EH (cell line): ENCODE measurements at places on chromosomes 2 and 18.

DNA sequence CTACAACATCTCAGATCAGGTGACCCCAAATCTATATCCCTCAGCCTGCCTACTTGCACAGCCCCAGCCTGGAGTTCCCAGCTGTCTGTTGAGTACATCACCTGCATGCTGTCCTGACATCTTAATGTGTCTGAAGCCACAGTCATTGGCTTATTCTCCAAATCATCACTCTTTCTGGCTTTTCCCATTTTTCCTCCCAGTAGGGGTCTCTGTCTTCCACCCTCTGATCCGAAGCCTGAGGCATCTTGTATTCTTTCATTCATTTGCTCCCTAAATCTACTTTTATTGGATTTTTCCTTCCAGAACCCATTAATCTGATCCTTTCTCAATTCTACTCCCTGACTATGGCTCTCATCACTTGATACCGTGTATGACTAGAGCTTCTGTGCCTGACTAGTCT is 332.9 kb upstream of the DCC start:
- DNase-seq: no peak

GRCh38 chr2:8329660-8330622 is 351.9 kb upstream of the ID2 start:
- DNase-seq: no peak

DNA sequence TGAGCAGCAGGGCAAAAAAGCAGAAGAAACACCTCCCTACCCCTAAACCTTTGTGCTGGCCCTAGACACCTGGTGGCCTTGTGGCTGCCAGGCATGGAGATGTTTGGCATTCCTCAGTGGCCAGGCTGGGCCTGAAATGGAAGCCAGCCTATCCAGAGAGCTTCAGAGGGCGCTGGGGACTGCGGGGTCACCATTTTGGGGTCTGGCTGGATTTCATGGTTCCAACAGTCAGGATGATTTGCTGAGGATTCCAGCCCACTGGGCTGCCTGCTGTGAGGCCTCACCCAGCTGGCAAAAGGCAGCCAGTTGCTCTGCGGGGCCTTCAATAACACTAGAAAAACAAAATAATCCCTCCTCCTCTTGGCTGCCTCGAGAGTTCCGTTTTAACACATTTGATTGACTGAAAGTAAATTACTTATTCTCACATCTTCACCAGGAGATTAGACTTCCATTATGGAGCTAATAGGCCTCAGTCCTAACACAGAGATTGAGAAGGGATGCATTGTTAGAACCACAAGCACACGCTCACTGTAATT is 154.1 kb downstream of the EN1 start:
- no peak for DNase-seq

DNA sequence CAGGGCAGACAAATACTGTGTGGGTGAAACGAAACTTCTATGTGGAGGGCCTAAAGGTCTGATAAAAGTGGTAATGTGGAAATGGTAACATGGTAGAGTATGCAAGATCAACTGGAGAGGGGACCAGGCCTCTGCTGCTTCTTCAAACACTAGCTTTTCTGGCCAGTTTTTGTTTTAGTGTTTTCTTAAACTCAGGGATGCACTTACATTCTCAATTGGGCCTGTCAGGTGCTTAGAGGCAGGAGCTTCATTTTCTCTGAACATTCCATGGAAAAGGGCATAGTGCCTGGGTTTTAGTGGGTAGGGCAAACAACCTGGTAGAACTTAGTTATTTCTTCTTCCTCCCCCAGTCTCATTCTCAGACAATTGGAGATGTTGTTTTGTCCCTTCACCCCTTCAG is 10.5 kb upstream of the ST3GAL5 start:
- DNase-seq: no peak

DNA sequence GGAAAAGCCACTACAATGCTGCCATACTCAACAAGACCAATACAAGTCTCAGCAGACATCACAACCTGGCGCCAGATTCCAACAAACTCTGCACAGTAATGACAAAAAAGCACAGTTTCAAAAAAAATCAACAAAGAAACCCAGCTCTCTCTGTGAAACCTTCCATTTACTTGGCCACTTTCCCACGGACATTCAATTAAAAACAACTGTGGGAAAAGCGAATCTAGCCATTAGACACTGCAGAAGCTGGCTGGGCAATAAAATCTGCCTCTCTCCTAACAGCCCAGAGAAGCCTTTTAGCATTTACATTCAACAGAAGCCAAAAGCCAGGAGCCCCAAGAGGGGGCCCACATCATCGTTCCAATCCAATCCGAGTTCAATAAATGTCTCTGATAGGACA is 128.9 kb downstream of the HDAC4 start:
- DNase-seq: peak; percentile 76

DNA sequence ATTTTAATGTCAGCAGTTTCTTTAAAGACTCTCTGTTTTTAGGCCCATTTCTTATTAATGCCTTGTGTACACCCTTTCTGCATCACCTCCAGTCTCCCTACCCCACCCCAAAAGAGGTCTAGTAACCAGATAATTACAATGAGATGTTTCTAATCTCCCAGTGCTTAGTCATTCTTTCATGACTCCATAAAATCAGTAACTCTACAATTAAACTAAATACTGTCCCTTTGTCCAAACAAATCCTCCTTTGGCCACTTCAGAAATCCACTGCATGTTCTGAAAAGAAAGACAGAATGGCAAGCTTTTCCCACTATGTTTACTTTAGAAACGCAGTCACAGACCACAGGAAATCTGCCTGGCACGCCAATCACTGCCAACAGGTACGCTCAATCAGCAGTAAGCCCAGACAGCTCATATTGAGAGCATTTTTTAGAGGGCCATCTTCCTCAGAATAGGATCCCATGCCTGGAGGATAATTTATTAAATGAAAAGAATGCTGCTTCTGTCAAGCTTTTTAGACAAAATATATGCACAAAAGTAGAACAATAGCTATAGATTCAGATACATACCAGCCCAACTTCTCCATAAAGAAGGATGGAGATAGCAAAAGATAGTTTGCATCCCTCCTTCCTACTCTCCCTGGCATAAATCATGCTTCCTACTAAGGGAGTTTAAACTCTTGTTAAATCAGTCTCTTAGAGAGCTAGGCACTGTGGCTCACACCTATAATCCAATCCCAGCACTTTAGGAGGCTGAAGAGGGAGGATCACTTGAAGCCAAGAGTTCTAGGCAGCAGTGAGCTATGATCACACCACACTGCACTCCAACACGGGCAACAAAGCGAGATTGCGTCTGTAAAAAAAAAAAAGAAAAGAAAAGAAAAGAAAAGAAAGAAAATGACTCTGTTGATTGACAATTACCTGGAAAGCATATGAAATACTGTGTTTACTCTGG is 14.6 kb downstream of the CLASP1 start:
- DNase-seq: peak; percentile 87

DNA sequence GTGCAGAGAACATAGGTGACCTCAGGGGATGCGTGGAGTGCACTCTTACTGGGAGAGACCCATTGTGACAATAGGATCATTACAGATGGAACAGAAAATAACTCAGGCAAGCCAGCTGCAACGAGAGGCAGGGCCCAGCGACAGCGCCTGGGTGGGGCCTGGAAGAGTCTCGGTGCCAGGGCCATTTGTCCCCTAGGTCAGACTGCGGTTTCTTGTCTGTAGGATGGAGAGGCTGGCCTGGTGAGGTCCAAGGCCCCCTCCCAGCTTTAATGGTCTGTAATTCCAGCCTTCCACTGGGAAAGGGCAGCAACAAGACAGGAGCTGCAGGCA is 208.6 kb upstream of the APCDD1 start:
- DNase-seq: no peak

DNA sequence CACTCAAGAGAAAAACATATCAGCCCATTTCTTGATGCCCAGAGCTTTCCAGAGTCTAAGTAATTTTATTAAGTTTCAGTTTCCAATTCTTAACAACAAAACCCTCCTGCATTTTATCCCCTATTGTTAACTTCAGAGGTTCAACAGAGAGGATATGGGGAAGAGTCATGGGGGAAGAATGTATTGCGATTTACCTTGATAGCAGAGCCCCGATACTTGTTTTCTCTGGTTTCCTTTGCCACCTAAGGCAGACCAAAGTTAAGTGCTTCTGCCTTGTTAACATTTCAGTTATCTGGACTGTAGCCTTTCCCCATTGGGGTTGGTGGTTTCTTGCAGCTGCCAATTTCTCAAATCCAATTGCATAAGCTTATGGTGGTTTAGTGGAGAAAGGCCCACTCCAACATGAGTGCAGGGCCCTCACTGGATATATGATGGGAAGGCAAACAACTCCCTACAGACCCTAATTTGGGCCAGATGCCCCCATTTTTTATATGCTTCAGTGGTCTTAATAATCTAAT is 82.0 kb upstream of the ITGB6 start:
- no peak for DNase-seq

DNA sequence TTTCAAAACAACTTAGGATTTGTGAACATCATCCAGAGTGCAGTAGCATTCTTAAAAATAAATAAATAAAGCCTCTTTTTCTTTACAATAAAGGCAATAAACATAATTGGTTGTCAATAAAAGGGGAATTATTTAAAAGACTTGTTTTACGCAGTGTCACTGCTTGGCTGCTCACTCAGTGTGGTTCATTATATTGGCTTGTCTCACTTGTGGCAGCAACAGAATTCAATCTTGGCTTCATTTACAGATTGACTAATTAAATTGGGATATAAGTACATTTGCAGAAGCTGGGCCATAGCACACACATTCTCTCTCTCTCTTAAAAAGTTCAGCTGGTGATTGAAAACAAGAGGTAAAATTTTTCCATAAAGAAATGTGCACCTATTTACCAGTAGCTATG is 1027.6 kb downstream of the LRP1B start:
- DNase-seq: no peak

DNA sequence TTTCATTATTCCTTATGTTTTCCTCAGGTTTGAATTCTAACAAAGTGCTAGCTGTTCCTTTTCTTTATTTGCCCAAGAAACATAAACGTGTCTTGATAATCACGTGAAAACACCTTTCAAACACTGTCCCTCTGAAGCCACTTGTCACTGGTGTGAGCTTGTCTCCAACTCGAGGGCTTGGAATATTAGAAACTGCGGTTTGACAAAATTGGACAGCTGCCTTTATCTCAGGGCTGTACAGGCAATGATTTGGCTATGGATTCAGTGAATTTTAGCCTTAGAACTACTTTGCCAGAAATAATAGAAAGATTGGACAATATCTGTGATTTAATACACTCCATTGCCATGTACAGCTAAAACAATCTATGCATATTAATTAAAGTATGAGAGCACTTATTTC is 763.0 kb upstream of the ACVR2A start:
- DNase-seq: no peak

DNA sequence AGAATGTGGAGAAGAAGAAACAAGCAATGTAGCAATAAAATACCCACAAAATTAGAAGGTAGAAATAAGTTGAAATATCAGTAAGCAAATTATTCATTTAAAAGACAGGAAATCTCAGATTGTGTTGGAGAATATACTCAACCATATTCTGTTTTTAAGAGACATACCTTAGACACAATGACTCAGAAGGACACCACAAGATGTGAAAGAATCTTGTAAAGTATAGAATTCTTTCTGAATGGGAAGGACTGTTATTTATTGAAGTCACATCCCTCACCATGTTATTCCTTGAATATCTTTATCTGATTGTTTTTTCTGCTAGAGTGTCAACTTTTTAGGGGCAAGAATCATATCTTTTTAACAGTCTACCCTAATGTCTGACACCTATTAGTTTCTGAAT is 50.4 kb downstream of the CTAGE1 start:
- no peak for DNase-seq

DNA sequence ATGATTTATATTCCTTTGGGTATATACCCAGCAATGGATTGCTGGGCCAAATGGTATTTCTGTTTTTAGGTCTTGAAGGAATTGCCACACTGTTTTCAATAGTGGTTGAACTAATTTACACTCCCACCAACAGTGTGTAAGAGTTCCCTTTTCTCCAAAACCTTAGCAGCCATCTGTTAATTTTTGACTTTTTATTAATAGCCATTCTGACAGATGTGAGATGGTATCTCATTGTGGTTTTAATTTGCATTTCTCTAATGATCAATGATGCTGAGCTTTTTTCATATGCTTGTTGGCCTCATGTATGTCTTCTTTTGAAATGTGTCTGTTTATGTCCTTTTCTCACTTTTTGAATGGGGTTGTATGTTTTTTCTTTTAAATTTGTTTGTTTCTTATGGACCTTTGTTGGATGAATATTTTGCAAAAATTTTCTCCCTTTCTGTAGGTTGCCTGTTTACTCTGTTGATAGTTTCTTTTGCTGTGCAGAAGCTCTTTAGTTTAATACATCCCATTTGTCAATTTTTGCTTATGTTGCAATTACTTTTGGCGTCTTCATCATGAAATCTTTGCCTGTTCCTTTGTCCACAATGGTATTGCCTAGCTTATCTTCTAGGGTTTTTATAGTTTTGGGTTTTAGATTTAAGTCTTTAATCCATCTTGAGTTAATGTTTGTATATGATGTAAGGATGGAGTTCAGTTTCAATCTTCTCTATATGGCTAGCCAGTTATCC is 119.7 kb upstream of the XIRP2 start:
- no peak for DNase-seq

- no peak for DNase-seq
Observed at GRCh38 chr2:18552351-18553077, 7.9 kb downstream of the RDH14 start.

- peak; percentile 57 for DNase-seq
Observed at GRCh38 chr2:174692256-174692919, 71.9 kb downstream of the CHRNA1 start.

DNA sequence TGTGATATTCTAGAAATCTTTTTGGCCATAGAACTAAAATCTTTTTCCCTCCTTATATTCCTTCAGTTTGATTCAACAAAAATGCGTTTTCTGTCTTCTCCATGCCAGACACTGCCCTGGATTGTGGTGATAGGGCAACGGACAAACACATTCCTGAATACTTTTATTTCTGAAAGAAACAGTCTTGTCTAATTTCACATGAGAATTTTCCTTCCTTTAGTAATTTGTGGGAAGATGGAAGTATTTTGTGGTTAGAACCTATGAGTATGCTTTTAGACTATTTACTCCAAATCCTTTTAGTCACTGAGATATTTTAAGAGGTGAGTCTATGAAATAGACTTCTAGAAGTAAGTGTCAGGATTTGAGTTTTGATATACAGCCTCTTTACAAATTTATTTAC is 49.6 kb downstream of the COL5A2 start:
- peak; percentile 96 for DNase-seq

GRCh38 chr2:145598434-145598833 is 1078.5 kb upstream of the ZEB2 start:
- DNase-seq: peak; percentile 77

DNA sequence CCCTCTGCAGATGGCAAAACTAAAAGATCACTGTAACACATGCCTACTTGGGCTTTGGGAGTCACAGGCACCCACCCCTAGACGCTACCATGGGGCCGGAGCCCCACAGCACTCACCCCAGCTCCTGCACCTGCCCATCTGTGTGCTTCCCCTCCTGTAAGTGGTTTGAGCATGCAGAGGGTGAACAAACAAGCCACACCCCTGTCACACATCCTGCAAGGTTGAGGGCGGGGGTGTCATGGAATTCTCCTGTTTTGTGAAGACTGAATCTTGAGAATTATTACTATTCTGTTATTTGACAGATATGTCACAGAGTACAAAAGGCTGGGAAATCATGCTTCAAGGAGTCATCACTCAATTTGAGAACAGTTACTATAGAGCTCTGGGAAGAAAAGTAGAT is 60.9 kb downstream of the RFTN2 start:
- DNase-seq: no peak

GRCh38 chr18:35506024-35506712 is 8.4 kb upstream of the INO80C start:
- DNase-seq: no peak

- DNase-seq: no peak
Observed at GRCh38 chr2:25307949-25308557, 33.7 kb downstream of the DNMT3A start.

GRCh38 chr2:203444738-203445137 is 90.4 kb downstream of the RAPH1 start:
- DNase-seq: no peak
